GM10248 (cell line): ENCODE measurements at places on chromosomes 7 and 10.

DNA sequence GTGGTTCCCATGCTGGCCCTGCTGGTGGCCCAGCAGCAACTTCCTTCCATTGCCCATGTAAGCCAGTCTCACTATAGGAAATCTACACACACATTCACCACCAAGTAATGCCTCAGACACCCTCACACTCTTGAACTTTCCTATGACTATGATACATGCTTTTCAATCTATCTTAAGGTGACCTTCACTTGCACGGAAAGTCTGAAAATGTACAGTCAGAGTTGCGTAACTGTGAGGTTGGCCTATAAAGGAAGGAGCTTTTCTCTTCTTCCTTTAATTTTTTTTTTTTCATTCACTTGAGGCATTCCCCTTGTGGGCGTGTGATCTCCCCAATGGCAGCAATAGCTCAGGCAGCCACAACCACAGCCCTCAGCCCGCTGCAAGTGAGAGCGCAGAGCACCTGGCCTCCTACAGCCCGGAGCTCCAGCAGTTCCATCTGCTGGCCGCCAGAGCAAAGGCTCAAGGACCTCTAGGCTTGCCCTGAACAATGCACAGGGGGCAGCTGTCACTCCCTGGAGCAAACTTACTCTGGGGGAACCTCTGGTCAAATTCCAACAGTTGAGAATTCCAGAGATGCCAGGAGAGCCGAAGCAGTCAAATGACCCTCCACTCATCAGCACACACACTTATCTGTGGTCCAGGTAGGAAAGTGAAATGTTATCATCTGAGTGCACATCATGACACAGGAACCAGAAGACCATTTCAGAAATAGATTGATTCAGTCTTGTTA, 123.1 kb upstream of the ADO start:
- DNase-seq: peak; percentile 88

GRCh38 chr7:87570178-87570577, 30.5 kb downstream of the ABCB1 start:
- DNase-seq: no peak

- no peak for DNase-seq
These were observed 111.9 kb upstream of the NRBF2 start for GRCh38 chr10:63021225-63021624.

DNA sequence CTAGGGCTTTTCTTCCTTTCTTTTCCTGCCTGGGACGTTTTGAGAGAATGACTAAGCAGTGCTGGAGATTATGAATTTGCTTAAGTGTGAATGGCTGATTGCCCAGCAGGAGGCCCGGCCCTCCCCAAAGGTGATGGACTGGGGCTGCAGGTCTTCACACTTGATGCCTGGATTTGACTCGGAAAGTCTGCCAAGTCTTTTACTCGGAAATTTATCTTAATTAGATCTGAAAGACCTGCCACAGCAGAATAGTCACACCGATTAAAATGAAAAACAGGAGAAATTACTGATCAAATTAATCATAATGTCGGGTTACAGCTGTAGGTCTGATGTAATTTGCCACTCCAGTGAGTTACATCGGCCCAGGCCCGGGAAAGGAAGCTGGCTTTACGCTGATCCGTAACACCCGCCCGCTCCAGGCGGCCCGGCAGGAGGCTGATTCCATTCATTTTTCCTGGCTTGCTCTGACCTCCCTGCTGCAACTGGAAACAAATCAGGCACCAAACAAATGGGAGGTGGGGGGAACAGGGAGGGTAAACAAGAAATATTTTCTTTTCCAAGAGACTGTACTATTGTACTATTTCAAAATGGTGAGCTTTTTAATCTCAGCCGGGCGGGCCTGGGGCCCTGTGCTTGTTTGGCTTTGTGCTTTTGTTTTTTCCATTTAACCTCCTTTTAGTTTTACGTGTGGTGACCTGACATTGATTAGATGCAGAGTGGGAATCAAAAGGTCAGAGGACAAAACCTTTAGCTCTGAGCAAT, 212.4 kb upstream of the YAE1 start:
- no peak for DNase-seq

GRCh38 chr10:80356563-80356988, at the start of the genes DYDC1 and DYDC2:
Gene DYDC1 (minus strand): TSS chr10:80356755. CDS start chr10:80352601, 4,154 bp downstream.
Gene DYDC2 (plus strand): TSS chr10:80356781. CDS start chr10:80362444, 5,663 bp downstream.
- DNase-seq: peak; percentile 42

- DNase-seq: no peak
These were observed 425.6 kb downstream of the PLXNA4 start for GRCh38 chr7:132150711-132151110.

DNA sequence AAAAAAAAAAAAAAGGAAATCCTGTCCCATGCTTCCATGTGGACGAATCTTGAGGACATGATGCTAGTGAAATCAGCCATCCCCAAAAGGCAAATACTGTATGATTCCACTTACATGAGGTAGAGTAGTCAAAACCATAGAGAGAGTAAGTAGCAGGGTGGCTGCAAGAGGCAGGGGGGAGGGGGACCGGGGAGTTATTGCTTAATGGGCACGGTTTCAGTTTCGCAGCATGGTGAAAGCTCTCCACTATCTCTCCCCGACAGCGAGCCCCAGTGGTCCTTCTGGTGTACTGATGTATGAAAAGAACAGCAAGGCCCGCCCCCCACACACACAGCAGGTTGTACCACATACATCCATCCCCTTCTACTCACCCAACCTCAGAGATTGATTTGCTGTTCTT, 32.8 kb downstream of the NOD1 start:
- peak; percentile 85 for DNase-seq

GRCh38 chr7:26135076-26135475, 16.9 kb upstream of the NFE2L3 start:
- DNase-seq: no peak

- no peak for DNase-seq
These were observed 2.5 kb downstream of the P4HA1 start for GRCh38 chr10:73093922-73094850.

- no peak for DNase-seq
These were observed 60.2 kb upstream of the COMTD1 start for GRCh38 chr10:75295868-75296441.

DNA sequence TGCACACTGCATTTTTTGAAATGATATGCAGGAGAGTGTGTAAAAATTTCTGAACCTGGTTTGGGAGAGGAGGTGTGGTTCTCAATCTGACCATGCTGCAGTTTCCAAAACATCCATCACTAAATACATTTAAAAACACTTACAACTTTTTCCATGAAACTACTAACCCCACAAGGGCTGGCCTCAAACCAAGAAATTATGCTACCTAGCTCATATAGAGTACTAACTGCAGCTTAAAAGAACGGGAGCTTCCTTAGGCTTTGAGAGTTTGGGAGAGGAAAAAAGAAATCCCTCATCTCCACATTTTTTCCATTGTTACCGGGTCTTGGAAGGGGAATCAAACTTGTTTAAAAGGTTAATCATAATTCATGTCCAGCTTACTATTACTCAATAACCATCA, 214.2 kb downstream of the GLI3 start:
- DNase-seq: no peak

DNA sequence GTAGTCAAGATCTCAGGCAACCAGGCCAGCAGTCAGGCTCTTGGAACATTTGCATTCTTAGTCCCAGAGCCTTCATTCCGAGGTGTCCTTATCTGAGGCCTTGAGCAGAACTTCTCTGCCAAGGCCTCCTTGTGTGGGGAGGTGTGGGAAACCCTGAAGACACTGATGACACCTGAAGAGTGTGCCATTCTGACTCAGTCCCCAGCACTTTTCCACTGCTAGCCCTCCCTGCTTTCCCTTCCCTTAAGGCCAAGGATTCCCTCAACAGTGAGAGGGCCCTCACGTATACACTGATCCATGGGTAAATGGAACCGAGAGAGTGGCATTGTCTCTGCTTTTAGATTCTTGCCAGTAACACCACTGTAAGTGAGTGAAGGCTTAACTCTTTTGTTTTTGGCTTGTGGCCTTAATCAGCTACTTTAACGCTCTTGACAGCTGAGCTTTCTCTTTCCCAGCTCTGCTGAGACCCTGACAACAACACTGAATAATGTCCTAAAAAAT, 30.3 kb downstream of the TRDMT1 start:
- no peak for DNase-seq

DNA sequence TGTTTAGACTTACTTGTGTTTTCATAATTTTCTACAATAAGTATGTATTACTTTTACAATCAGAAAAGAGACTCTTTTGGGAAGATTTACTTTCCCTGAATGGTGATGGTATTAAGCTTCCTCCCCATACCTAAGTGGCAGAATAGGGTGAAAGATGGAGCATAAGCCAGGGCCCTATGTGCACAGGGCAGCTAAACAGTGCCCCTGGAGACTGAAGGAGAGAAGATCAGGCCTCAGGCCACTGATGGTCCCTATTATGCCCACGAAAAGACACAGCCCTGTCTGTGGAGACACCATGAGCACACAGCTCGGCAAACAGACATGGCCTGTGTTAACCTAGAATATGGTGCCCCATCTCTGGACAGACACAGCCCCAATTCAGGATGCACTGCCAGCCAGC, 139.4 kb downstream of the OAT start:
- no peak for DNase-seq

DNA sequence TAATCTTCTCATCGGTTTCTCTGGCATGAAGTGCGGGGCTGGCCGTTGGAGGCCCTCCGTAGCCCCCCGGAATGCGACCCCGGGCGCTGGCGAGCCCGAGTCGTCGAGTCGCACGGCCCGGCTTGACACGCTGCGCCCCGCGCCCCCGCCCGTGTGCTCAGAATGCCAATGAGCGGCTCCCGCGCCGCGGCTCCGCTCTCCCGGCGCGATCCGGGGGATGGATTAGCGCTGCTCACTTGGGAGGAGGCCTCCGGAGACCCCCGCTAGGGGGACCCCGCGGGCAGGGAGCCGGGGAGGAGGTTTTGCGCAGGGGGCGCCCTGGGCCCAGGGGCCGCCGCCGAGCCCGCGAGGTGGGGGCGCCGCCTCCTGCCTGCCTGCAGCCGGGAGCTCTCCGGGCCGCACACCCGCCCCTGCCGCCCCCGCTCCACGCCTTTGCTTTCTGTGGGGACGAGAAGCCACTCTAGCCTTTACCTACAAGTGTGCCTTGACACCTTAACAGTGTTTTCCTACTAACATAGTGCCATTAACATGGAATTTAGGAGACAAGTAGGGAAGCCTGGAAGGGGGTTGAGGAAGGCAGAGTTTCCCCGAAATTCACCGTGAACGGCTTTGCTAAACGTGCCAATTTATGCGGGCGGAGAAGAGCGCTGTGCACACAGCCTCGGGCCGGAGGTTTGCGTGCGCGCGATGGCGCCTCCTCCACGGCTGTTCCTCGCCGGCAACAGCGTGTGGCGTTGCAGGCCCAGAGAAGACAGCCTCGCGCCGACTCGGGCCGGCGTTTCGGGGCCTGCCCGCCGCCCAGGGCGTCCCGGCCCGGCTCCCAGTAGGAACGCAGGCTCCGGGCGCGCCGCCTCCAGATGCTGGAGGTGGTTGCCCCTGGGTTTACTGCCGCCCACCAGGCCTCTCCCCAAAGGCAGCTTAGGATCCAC, 7.1 kb downstream of the SHH start:
- DNase-seq: peak; percentile 82

DNA sequence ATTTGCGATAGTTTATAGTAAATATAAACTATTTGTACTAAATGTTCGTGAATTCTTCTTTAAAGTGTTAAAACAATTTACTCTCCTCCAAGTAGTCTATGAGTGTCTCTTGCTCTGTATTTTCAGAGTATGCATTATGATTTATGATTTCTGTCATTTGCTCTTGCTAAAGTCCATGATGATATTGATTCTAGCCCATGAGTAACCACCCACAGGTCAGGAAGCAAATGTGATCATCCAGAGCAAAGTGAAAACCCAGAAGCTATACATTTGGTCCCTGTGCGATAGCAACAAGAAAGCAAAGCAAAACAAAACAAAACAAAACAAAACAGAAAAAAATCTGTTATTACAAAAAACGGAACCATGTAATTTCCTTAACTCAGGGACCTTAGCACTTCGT, 225.9 kb downstream of the HDAC9 start:
- no peak for DNase-seq

- no peak for DNase-seq
These were observed 16.8 kb upstream of the LRRC72 start for GRCh38 chr7:16509829-16510228.

DNA sequence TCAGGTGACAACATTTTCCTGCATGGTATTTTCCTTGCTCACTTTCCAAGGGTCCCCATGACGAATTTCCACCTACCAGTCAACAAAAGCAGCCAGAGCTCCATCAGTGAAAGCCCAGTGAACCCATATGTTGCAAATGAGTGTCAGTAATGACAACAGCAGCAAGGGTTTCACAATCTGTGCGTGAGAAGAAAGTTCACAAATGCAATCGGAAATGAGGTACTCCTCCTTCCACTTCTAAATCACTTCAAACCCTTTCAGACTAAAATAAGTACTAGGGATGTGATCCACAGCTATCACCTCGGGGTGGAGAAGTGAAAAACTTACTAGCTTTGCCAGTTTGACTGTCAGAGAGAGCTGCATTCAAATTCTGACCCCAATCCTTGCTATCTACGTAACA, 55.6 kb upstream of the BET1 start:
- peak; percentile 35 for DNase-seq

DNA sequence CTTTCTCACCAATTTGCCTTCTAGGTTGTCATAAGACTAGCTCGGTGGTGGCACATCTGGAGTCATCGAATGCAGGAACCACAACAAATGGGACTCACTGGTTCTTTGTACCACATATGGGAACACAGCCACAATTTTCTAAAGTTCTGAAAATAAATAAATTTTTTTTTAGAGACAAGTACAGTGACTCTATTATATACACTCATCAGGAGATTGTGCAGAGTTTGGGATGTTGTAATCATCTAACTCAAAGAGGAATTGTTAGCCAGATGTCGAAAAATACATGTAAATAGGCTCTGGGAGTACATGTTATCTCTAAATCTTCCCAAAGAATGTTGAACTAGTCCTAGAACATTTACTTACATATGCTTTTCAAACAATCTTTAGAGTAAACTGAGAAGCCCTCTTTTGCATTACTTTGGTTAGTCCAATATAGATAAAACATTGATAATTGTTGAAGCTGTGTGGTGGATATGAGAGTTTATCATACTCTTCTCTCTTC, 19.6 kb upstream of the SEPTIN7 start:
- no peak for DNase-seq

GRCh38 chr7:2716488-2716887, 28.5 kb downstream of the AMZ1 start:
- DNase-seq: no peak

- DNase-seq: no peak
These were observed 757 bp upstream of the GRID1 start for GRCh38 chr10:86367152-86367951.
